Right lobe of liver (tissue), 6 donors: ENCODE measurements at places on chromosomes 4 and X.
A peak's percentile ranks its signal among the peaks of the same experiment; 100 is the strongest.

- no peak for DNase-seq
Measured at GRCh38 chr4:122894827-122895226, 27.6 kb downstream of the NUDT6 start.

DNA sequence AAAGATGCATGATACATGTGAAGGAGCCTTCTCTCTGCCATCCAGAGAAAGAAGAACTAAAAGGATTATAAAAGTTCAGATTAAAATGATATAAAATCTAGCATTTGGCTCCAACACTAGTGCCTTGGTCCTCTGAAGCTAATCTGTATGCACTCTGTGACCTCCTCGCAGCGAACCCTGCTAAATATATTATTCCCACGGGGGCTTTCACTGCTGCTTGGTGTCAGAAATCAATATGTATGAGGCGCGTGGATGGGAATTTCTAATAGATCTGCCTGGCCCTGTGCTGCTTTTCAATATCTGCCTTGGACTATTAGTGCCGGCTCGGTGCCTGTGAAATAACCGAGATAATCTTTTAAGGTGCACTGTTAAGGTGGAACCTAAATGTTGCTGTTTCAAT is 69.7 kb downstream of the CXXC4 start:
- no peak for DNase-seq

DNA sequence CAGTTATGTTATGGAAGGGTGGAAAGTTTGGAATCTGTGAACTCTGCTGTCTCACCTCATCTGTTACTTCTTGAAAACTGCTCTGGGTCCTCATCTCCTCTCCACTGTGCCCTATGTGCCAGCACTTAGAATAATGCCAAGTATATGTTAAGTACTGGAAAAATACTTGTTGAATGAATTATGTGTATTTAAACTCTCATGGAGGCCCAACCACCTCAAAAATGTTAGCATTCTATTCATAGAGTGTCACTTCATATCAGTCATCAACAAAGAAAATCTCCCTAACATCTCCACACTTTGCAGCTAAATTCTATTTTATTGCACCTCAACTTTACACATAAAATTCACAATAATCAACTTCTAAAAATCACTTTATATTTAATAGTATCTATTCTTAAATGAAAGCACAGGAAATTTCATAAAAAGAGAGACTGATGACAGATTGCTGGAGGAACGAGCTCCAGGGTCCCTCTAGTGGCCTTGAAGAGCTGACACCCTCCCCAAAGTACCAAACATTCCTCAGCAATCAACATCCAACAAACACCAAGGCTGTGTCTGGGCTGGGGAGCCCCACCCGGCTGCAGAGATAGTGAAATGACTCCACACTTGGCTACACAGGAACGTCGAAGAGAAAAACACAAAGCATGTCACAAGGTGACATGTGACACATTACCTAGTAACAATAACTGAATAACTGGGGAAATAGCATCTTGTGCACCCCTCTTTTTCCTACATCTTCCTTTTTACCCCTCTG is 45.8 kb downstream of the SLC39A8 start:
- no peak for DNase-seq

DNA sequence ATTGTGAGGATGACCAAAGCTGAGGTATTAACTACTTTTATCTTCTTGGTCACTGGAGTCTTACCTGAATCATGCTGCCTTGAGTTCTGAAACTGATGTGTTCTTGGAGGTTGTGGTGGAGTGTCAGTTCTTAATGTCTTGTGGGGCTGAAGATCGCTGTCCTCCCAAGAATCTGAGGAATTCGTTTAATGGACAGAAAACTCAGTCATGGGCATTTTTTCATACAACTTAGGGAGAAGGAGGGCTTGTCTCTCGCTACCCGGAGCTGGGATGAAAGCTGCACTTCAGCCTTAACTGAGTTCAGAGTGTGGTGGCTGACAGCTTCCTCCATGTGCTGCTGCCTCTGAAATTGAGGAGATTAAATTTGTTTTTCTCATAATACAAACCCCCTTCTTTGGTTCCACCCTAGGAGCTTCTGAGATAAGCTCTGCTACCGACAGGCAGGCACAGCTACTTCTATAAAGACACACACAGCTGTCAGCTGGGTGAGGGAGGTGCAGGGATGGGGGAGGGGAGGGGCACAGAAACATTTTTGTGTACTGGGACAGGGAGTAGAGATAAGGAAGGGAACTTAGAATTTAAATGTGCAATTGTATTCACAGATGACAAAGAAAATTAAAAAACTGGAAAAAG is 30.8 kb downstream of the RBBP7 start:
- DNase-seq = no peak

- no peak for DNase-seq
Measured at GRCh38 chr4:31275906-31276305, 555.7 kb downstream of the PCDH7 start.

GRCh38 chrX:67104982-67105757 is 438.7 kb upstream of the AR start:
- peak; percentile 67 for DNase-seq

GRCh38 chrX:19832191-19832965 is 55.0 kb downstream of the SH3KBP1 start:
- no peak for DNase-seq

GRCh38 chr4:6225469-6225868 is 25.1 kb upstream of the JAKMIP1 start:
- no peak for DNase-seq

- DNase-seq = no peak
Measured at GRCh38 chrX:40120838-40121580, 23.3 kb upstream of the BCOR start.

DNA sequence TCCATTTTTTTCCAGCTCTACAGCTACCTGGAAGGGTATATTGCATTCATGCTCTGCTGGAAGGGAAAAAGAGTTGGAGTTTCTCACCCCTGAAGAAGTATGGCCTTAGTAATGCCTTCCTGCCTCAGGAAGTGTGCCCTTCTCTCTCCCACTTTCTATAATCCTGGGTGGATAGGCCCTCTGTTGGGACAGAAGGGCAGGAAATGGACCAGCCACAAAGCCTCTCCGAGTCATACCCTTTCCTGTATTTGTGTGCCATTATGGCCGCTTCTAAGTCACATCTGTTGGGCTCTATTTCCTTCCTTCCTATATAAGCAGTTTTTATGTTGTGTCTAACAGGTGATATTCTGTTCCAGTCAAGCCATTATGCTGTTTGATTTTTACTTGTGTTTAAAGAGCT is 74.8 kb upstream of the SMARCA5 start:
- no peak for DNase-seq

DNA sequence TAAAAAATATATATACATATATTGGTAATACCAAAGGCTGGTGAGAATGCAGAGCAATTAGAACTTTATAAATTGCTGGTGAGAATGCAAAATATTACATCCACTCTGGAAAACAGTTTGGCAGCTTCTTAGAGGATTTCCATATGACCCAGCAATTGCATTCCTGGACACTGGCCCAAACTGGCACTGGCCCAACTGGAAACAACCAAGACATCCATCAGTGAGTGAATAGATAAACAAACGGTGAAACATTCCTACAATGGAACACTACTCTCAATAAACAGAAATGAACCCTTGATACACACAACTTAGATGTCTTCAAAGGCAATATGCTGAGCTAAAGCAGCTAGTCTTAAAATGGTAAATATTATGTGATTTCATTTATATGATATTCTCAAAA is 524.2 kb downstream of the IQCM start:
- DNase-seq = no peak

- no peak for DNase-seq
Measured at GRCh38 chr4:167614866-167615265, 380.6 kb upstream of the SPOCK3 start.

GRCh38 chrX:8988446-8988845 is 45.5 kb downstream of the FAM9B start:
- peak; percentile 40 for DNase-seq

DNA sequence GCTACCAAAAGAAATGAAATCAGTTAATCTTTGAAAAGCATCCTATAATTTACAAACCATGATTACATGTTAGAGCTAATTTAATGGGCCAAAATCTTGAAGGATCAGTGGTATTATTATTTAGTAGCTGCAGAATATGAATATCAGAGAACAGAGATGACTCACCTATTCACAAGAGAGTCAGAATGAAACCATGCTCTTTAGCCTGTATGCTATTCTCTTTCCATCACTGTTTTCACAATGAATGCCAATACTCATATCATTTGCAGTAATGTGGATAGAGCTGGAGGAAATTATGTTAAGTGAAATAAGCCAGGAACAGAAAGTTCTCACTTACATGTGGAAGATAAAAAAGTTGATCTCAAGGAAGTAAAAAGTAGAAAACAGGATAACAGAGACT is 414.1 kb downstream of the CENPC start:
- no peak for DNase-seq

- DNase-seq = no peak
Measured at GRCh38 chr4:134201216-134202161, at the start of gene PABPC4L. TSS of gene PABPC4L (minus strand) at chr4:134201789. CDS start at chr4:134201019, 770 bp downstream.

DNA sequence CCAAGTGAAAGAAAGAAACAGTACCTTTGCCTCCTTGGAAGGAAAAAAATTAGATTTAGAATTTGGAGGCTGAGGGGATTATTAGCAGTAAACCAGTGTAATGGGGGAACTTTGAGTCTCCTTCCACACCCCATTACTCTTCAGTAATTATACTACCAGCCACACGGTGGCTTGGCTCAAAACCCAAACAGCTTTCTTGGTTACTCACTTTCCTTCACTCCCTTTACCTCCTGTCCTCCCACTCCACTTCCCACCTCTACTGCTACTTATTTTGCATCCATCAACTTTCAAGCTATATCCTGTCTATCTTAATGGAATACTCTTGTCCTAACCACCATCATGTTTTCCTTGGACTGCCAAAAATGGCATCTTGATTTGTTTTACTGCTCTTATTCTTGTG is 310.6 kb upstream of the AADAT start:
- DNase-seq = no peak

GRCh38 chr4:186236126-186236525 is 8.8 kb downstream of the KLKB1 start:
- DNase-seq = no peak

- DNase-seq = no peak
Measured at GRCh38 chr4:26144526-26145155, 176.2 kb upstream of the RBPJ start.

GRCh38 chrX:72498782-72499181 is 73.9 kb downstream of the HDAC8 start:
- no peak for DNase-seq

- no peak for DNase-seq
Measured at GRCh38 chr4:24741910-24742309, 53.5 kb upstream of the SOD3 start.

- no peak for DNase-seq
Measured at GRCh38 chrX:44580466-44580865, 37.8 kb upstream of the FUNDC1 start.

DNA sequence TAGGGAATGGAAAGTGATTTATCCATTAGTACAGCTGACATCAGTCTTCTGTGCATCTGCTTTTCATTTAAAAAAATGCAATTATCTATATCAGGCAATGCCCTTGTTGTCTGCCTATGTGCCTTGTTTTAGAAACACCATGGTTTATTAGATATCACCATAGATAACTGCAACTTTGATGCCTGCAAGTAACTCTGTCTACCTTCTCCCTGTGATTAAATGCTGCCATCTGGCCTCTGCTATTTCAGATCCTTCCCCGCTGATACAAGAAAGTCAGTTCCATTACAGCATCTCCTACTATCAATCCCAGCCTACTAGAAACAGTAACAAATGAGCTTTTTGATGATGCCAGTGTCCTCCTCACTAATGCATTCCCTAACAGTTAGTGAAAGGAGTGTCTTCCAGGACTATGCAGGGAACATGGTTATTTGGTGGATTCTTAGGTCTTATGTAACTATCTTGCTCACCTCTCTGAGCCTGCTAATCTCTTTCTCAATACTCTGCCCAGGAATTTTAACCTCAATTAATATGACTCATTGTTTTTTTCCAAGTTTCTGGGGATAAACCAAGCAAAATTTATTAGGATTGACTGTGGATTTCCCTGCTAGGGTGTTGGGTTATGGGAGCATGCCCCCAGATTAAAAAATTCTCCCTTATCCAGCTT is 444.9 kb downstream of the RAPGEF2 start:
- DNase-seq = no peak

GRCh38 chr4:48343035-48343434 is 1.7 kb downstream of the SLAIN2 start:
- DNase-seq = no peak

DNA sequence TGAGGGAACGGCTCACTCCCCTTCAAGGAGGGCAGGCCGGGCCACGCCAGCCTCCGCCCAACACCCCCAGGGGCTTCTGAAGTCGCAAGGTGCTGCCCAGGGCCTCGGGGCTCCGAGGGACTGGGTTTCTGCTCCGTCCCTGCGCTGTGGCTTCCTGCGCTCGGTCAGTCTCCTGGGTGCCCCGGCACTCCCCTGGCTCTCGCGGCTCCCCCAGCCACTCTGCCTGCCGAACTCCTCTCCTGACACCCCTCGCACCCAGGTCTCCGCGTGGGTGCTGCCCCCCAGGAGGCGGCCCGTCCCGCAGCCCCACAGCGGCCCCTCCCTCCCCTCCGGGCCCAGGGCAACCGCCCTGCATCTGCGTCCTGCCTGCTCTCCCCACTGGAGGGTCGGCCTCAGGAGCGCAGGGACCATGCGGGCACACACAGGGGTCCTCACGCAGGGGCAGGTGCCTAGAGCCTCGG is 151.9 kb downstream of the AFAP1 start:
- DNase-seq = peak; percentile 49

GRCh38 chr4:143251779-143252178 is 67.1 kb downstream of the USP38 start:
- DNase-seq = no peak

DNA sequence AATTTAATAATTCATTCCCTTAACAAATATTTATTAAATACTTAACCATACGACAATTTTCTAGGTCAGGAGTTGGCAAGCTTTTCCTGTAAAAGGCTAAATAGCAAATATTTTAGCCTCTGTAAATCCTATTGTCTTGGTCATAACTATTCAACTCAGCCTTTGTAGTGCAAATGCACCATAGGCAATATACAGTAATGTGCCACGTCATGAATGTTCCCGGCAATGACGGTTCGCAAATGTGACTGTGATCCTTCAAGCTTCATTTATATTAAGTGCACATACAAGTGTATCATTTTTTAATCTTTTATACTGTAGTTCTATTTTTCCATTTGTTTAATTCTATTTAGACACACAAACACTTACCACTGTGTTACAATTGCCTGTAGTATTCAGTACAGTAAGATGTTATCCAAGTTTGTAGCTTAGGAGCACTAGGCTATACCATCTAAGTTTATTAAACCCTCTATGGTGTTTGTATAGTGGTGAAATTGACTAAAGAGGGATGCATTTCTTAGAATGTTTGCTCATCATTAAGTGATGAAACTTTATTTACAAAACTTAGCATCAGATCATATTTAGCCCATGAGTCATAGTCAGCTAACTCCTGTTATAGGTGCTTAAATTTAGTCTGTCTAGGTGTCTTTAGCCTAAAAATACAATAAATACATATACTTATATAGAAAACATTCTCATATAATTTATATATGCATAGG is 553.6 kb downstream of the STPG2 start:
- DNase-seq = no peak

- no peak for DNase-seq
Measured at GRCh38 chr4:81490403-81491160, 18.9 kb upstream of the RASGEF1B start.
